Daoy (cell line): ENCODE measurements at places on chromosomes 1 and 21.

- DNase-seq = no peak
Measured at GRCh38 chr1:147683163-147683763, 12.9 kb upstream of the ACP6 start.

- DNase-seq = no peak
Measured at GRCh38 chr1:192577145-192578140, 1.9 kb downstream of the RGS1 start.

DNA sequence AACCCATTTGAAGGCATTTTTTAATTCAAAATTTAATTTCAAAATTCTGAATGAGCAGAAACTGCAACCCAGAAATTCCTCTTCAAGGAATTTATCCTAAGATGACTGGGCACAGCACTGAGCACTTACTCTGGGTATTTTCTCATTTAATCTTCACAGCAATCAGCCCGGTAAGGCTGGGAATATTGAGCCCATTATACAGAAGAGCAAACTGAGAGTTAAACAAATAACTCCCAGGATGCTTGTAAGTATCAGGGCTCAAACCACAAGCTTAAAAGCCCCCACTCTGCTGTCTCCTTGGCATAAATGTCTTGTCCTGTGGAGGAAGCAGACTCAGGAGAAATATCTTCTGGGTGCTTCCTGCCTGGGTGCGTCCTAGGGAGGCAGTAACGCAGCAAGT, 53.0 kb upstream of the SPOCD1 start:
- no peak for DNase-seq

- peak; percentile 28 for DNase-seq
Measured at GRCh38 chr1:150572918-150573647, 6.3 kb downstream of the MCL1 start.

- DNase-seq = peak; percentile 51
Measured at GRCh38 chr1:58746757-58747156, 37.1 kb downstream of the JUN start.

GRCh38 chr1:24926563-24927249, 3.4 kb downstream of the RUNX3 start:
- DNase-seq = no peak

GRCh38 chr1:225881959-225882693, at the start of gene TMEM63A:
Gene TMEM63A, minus strand, starts transcription at chr1:225882380. Its CDS starts 4,800 bp downstream, at chr1:225877580.
- DNase-seq = peak; percentile 88

DNA sequence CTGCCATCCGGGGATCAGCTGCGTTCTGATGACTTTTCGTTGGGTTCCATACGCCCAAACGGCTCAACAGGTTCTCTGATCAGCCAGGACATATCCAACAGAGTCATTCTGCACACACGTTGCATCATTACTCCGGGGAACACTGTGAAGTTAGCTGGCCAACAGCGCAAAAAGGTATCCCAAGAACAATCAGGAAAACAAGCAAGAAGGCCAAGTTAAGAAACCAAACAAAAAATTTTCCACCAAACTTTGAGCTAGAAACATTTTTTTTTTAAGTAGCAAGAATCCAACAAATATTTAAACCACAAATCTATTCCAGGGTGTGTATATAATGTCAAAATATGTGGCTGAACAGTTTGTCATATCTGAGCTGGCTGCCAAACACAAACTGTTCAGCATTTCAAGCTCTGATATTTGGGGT, 29.2 kb downstream of the NID1 start:
- no peak for DNase-seq

GRCh38 chr1:175802407-175803123, 59.2 kb upstream of the TNR start:
- DNase-seq = no peak

DNA sequence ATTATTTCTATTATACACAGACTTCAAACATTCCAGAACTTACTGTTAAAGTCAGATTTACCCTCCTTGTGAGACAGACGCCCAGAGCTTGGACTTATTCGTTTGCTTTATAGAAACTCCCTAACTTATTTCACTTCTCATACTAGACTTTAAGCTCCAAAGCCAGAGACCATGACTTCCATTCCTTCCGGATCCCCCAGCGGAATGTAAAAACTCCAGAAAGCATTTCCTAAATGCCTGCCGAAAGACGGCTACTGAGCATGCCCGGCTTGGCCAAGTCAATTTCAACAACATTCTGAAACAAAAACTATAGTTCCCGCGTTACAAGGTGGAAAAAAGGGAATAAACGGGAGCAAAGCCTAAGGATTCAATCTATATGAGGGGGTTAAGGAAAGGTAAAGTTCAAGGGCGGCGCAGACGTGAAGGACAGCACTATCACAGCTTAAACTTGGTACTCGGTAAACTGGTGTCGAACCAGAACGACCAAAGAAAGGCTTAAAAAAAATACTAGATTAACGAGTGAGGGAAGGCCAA, 1.1 kb downstream of the USP48 start:
- DNase-seq = peak; percentile 47

DNA sequence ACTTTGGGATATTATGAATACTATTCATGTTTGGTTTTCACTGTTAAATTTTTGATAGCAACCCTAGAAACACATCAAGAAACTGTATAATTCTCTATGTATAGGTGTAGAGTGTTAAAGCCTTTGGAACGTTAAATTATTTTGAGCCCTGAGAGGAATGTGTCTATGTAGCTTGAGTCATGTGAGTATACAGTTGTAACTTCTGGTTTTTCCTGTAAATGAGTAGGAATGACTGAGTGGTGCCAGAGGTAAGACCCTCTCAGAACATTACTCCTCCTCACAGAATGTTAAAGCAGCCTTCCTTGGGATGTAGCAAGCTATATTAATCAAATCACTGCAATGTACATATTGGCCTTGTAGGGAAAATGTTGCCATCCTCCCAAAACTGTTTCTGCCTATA, 69.0 kb downstream of the C1orf21 start:
- no peak for DNase-seq

GRCh38 chr1:94070865-94071264, 50.1 kb downstream of the ABCA4 start:
- DNase-seq = no peak

DNA sequence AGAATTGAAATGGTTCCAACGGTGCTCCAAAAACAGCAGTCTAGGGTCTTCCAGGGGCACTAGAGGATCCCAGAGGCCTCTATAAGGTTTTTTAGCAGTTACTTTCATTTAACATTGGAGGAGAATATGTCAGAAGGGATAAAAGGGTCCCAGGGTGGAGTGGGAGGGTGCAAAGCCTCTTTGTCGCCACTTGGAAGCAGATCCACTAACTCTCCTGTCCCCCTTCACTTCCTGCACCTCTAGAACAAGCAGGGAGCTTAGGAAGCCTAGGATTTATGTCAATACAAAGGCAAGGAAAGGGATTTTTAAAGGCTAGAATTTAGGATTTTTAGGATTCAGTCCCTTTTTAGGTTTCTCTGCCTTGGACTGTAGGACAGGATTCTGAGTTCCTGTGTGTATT, 8.3 kb downstream of the PCP4L1 start:
- no peak for DNase-seq

- no peak for DNase-seq
Measured at GRCh38 chr1:222165629-222166028, 382.3 kb downstream of the HHIPL2 start.

GRCh38 chr1:95369985-95370690, 136.1 kb downstream of the RWDD3 start:
- DNase-seq = no peak

DNA sequence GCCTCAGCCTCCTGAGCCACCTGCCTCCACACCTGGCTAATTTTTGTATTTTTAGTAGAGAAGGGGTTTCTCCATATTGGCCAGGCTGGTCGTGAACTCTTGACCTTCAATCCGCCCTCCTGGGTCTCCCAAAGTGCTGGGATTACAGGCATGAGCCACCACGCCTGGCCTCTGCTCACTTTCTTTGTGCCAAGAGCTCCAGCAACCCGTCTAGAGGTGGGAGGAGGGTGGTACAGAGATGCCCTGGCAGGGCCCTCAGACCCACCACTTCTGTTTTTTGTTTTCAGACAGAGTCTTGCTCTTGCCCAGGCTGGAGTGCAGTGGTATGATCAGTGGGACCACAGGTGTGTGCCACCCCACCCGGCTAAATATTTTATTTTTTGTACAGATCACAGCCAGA, 6.9 kb upstream of the SYNC start:
- DNase-seq = no peak

DNA sequence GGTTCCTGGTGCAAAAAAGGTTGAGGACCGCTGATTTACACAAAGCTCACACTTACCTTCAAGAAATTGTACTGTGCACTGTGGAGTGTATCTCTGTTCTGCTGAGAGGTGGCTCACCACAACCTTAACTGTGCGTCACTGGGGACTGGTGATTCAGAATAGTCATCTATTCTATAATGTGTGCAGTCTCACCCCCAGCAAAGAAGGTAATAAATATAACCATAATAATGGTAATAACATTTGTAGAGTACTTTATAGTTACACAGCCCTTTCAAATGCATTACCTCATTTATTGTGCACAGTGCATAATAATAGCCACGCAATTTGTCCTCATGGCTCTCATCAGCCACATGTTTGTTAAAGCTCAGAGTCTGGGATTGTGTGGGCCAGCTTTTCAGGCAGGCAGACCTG, 59.4 kb upstream of the DUSP10 start:
- DNase-seq = peak; percentile 75

- DNase-seq = peak; percentile 81
Measured at GRCh38 chr1:33086384-33086850, 5.5 kb downstream of the AZIN2 start.

- DNase-seq = no peak
Measured at GRCh38 chr1:180842052-180842451, 70.6 kb upstream of the KIAA1614 start.

DNA sequence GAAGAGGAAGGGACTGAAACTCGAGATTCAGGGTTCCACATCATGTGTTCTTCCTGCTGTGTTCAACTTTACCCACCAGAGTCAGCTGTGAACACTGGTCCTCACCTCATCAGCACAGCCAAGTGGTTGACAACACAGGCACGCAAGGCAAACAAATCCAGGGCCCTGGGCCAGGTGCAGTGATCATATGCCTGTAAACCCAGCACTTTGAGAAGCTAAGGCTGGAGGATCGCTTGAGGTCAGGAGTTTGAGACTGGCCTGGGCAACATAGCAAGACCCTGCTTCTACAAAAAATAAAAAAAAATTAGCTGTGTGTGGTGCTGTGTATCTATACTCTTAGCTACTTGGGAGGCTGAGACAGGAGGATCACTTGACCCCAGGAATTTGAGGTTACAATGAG, 8.4 kb upstream of the XKR8 start:
- no peak for DNase-seq

DNA sequence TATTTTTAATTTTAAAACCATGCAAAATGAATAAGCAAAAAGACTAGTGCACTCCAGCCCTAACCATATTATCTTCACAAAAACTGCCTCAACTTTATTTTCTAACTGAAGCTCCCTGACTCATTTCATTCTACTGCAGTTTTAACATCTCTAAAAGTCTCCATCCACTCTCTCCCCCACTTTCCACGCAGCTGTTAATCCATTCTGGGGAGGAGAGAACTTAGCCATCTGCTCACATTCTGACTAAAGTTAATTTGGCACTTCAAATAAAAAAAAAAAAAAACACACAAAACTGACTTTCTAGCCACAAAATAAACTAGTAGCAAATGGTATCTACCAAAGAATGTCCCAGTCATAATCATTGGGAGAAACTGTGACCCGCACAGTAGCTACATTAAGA, 5.4 kb upstream of the MYBPHL start:
- no peak for DNase-seq

GRCh38 chr1:107202007-107202406, 61.2 kb downstream of the NTNG1 start:
- DNase-seq = no peak

DNA sequence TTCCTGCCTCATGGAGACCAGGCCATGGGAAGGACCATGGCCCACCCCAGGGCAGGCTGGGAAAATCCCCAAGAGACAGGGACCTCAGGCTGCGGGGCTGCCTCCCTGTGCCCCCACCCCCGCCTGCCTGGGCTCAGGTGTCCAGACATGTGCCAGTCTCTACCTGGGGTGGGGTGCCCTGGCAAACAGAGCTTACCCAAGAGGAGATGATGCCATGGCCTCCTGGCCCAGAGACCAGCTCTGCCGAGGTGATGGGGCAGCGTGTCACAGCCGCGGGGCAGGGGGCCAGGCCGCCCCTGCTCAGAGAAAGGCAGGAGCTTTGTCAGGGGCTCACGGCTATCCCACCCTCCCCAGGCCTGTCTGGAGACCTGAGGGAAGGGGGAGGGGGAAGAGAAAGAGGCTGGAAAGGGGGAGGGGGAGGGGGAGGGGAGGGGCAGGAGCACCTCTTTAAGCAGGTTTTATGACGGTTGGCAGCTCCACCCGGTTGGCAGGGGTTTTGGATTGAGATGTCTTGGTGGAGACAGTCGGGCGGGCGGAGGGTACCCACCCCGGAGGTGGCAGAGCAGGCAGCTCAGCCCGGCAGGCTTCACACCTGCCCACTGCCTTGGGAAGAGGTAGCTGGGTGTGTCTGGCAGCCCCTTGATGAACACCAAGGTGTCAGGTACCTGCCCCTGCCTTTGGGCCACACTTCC, 101.5 kb upstream of the IFFO2 start:
- no peak for DNase-seq

DNA sequence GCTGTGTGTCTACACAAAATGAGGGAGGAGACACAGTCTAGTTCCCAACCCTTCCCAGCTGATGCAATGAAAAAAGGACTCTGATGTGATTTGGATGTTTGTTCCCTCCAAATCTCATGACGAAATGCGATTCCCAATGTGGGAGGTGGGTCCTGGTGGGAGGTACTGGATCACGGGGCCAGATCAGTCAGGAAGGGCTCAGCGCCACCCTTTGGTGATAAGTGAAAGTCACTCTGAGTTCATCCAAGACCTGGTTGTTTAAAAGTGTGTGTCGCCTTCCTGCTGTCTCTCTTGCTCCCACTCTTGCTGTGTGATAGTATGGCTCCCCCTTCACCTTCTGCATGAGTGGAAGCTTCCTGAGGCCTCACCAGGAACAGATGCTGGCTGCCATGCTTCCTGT, 63.2 kb downstream of the GNG4 start:
- DNase-seq = no peak

- no peak for DNase-seq
Measured at GRCh38 chr1:66607458-66607857, 73.5 kb downstream of the SGIP1 start.

DNA sequence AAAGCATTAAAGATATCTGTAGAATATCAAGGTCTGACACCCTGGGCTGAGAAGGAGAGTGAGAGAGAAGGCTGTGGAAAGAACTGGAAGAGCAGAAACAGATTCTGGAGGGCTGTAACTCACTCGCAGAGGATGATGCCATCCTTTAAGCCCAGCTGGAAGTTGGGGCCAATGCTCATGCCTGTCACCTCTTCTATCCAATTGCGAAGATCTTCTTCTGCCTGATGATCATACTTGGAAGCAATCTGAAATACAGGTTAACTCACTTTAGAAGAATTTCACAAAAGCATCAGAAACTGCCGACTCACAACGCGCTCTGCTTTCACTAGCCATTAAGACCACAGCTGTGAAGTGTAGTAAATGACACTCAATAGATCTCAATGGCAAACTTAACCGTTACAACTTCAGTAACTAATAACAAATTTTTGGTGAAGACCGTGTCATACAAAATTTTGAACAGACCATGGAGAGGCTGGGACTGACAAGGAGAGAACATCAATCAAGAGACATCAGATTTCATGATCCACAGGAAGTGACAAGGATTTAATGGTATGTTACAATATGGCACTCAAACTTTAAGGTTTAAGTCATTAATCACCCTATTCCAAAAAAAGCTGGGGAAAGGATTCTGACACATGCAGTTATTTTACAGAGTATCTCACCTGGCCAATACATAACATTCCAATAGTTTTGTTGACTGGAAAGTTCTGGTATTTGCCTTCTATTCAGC, 23.5 kb downstream of the CNN3 start:
- no peak for DNase-seq

- no peak for DNase-seq
Measured at GRCh38 chr1:114454539-114454938, 56.5 kb downstream of the TRIM33 start.

GRCh38 chr1:202187041-202187671, 6.4 kb upstream of the LGR6 start:
- no peak for DNase-seq
